ENCODE measurements at places on chromosomes 11 and 22.
A peak's percentile ranks its signal among the peaks of the same experiment; 100 is the strongest.

DNA sequence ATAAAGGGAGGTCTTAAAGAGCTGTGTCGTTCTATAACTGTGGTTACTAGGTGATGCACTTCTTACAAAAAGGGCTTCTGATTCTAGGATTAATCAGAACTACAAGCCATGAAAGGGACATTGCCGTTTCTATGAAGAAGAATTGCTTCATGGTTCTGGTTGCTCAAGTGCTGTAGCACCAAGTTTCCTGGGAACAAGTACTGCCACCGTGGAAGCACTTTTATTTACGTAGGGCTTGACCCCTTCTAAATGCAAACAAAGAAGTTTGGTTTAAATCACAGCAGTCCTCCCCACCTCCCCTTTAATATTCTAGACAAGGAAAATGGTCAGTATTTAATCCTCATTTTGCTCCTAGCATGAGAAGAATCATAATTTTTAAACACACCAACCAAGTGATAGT, 9.8 kb downstream of the YAP1 start:
- no peak for DNase-seq

- no peak for DNase-seq
Observed at GRCh38 chr11:45102361-45102809, 44.1 kb upstream of the PRDM11 start.

DNA sequence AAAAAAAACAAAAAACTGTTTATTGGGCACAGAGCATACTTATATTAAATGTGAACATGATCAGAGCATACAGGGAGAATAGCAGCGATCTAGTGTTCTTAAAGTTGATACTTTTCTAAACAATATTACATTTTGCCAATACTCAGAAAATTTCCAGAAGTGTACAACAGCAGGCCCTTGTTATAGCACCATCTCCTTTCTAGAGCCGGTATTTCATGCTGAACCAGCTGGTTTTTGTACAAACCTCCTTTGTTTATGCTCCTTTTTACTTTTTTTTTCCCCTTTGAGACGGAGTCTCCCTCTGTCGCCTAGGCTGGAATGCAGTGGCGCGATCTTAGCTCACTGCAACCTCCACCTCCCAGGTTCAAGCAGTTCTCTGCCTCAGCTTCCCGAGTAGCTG, 90.7 kb downstream of the PPP6R3 start:
- DNase-seq = no peak

DNA sequence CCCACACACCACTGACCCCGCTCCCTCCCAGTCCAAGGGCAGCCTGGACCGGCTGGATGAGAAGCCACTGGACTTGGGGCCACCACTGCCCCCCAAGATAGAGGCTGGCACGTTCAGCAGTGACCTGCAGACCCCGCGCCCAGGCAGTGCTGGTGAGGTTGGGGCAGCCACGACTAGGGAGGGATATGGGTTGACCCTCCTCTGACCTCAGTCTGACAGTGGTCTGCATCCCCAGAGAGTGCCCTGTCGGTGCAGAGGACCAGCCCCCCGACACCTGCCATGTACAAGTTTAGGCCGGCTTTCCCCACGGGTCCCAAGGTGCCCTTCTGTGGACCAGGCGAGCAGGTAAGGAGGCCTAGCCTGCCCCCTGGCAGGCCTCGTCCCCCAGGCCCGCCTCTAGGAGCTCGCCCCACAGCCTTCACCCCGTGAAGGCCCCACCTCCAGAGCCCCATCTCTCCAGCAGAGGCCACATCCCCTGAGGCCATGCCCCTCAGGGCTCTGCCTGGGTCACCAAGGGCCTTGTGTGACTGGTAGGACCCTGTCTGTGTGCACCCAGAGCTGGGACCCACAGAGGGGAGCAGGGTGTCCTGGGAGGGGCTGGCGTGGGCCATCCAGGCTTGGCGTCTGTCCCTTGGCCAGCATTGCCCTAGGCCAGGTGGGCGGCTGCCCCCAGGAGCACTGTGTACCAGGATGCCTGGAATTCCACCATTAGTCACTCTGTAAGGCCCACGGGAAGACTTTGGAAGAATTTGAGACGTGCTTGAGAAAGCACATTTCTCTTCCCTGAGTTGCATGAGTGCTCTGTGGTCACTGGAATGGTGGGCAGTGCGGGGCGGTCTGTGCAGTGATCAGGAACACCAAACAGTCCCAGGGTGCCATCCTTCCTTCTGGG, 9.4 kb downstream of the CCDC188 start:
- DNase-seq = no peak

- DNase-seq = no peak
Observed at GRCh38 chr11:31960126-31960525, 130.7 kb upstream of the RCN1 start.

DNA sequence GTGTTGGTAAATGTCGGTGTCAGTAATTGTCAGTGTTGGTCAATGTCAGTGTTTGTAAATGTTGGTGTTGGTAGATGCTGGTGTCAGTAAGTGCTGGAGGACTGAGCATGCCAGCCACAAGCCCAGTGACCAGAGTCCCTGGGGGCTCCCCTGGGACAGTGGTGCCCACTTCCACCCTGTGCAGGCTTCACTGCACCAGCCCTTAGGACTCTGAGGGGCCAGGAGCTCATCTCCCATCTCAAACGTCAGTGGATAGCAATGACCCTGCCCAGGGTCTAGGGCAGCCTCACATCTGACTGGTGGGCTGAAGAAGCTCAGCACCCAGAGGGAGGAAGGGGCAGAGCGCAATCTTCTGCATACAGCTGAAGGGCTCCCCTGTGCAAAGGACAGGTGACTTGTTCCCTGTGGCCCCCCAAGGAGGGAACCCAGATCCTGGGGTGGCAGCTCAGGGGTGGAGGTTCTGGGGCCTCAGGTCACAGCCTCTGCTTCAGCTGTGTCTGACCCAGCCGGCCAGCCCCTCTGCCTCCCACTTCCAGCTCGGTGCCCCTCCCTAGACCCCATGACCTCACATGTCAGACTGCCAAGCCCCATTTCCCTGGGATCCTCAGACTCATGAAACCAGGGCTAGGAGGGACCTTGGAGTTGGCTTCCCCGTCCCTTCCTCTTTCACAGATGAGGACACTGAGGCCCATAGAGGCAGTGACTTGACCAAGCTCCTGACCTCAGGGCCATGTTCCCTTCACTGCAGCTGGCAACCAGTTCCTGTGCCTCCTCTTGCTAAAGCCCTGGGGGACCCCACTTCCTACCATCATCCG, 138.4 kb downstream of the CRYBB2 start:
- DNase-seq = no peak

DNA sequence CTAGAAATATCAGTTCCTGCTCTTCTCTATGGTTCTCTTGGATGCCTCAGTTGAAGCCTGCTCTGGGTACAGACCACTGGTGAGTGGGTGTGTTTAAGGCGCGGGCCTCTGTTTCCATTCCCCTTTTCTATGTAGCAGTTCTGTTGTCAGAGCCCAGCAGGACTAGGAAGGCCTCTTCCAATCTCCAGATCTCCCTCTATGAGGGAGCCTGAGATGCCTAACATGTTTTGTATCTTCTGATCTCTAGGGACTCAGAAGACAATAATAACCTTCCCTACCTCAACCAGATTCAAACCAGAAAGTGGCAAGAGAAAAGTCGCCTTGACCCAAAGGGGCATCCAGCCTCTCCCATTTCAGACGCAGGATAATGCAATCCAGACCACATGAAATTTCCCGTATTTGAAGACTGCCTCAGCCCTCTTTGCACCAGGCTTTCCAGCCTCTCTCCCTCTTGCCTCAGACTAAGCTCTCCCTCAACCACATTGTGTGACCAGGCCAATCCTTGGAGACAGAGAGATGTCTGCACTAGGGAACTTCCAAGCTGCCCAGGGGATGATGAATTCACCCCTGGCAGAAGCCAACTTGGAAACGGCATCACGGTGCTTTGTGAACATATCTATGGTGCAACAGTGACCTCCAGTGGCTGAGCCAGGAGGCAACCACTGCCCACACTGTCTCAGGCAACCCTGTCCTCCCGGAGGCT, 150.1 kb upstream of the UBASH3B start:
- peak; percentile 74 for DNase-seq
